ENCODE measurements at places on chromosomes 3 and 15.

- DNase-seq, result no peak
Observed at GRCh38 chr15:50246631-50247030, 18.9 kb downstream of the HDC start.

DNA sequence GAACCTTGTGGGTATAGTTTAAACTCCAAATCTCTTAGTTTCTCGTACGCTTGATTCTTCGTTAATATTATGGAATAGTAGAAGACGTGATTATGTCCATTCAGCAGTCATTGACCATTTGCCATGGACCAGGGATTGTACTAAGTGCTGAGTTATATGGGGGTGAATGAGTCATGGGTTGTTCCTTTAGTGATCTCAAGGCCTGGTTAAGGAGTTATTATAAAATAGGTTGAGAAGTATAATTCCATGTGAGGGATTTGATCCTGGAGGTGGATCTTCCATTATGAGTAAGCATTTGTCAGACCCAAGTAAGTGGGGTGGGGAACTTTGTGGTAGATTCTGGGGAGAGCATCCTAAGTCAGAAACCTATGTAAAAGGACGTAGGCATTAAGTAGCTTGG, 15.4 kb downstream of the NR2C2 start:
- no peak for DNase-seq

GRCh38 chr3:195102609-195103467, 168.1 kb downstream of the XXYLT1 start:
- DNase-seq, result no peak

DNA sequence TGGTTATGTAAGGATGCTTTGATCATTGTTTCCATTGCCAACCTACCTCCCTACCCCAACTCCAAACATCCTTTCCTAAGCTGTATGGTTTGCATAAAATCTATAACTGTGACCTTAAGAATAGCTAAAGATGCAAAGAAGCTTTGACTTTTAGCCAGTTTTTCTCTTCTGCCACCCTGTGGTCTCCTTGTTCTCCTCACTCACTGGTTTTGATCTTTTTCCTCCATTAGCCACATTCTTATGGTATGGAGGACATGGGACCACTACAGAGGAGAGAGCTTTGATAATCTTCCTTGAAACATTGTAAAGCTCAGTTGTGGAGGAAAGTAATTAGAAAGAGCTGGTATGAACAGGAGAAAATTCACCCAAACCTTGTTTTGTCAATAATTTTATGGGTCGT, 115.9 kb downstream of the NEK11 start:
- no peak for DNase-seq

DNA sequence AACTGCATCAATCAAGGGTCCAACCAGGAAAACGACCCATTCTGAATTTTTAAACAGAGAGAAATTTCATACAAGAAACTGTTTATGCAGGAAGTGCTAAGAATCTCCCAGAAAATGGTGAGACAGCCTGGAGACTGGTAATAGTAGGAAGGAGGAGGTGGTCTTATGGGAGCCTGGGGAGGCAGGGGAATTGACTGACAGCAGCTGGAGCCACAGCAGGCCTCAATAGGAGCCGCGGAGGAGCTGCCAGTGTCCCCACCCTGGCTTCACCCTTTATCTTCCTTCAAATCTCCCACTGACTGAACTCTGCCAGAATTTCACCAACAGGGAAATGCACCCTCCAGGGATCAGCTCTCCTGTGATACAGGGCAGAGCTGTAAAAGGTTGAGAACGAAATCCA, 7.5 kb upstream of the C3orf80 start:
- DNase-seq, result no peak

DNA sequence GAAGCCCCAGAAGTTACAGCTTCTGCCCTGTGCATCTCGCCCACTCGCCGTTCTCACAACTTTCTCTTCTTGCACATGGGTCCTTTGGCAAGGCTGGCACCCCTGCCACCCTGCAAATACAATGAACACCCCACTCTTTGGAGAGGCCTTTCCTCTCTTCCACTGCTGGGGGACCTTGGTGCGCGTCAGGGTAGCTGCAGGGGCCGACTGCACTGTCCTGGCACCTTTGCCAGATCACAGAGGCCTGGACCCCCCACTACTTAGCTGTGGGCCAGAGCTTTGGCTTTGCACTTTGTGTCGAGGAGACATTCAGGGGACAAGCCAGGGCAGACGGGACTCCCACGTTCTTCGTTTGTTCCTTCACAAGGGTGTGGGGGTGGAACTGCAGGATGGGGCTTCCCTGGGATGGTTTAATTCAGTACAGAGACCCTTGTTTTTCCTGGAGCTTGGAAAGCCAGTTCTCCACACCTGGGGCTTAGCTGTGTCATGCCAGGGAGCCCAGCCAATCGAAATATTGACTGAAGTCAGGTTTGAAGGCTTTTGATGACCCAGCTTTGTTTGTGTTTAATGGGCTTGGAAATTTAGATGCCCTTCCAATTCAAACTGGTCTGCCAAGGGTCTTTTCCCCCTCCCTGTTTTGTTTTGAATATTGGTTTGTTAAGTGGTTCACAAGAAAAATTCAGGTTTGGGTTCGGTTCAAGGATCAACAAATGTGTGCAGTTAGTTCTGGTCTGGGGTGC, 256.1 kb upstream of the TLE3 start:
- no peak for DNase-seq

DNA sequence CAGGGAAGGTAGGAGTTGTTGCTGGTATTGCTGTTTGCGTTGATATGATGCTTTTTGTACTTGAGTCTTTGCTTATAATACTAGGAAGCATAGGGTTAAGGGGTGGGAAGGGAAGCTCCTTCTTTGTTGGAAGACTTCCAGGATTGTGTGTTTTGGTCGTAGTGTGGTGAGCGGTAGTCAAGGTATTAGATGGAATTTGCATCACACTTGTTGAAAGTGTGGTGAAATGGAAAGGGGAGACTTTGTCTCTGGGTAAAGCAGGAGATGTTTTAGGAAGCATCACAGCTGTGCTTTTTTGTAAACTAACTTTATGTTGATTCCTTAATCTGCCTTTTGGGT, 14.9 kb downstream of the IGSF10 start:
- DNase-seq, result no peak

GRCh38 chr15:64536244-64536836, 76.0 kb downstream of the ZNF609 start:
- DNase-seq, result peak; percentile 12

DNA sequence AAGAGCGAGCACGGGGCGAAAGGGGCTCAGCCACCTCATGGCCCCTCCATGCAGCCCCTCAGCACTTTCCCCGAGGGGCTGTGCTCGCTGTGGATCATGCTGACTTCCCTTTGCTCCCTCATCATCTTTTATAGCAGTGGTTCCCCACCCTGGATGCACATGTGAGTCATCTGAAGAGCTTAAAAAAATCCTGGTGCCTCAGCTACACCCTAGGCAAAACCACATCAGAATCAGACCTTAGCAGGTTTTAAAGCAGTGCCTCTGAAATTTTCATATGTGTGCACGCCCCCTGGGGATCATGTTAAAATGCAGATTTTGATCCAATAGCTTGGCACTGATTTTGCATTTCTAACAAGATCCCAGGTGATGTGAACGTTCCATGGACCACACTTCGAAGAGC, 50.9 kb downstream of the FEM1B start:
- no peak for DNase-seq

GRCh38 chr15:81358248-81358647, 15.8 kb downstream of the TMC3 start:
- no peak for DNase-seq

- DNase-seq, result peak; percentile 67
Observed at GRCh38 chr15:77633134-77633912, 611 bp upstream of the LINGO1 start.

DNA sequence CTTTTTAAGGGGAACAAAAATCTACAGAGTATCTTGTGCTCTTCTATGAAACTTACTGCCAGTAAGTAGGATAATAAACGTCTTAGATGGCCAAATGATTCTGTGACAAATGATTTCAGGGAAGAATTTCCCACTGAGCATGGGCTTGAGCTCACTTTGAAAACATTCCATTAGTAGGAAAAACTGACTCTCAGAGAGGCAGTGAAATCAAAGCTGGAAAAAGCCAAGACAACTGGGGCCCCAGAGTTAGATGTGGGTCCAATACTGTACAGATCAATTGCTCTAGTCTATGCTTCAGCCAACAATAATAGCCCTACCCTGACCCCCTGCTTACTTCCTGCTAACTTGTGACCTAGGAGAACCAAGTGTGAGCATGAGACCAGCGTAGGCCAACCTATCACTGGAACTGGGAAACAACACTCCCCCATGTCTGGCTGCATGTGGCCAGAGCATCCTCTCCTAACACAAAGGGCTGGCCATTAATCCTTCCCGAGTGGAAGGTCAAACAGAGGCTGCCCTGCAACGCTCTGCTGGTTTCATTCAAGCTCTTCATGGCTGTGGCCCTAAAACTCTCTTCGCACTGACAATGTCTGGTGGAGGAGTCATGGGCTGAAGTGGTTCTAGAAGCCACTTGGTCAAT, 68.8 kb downstream of the FOXB1 start:
- DNase-seq, result no peak

DNA sequence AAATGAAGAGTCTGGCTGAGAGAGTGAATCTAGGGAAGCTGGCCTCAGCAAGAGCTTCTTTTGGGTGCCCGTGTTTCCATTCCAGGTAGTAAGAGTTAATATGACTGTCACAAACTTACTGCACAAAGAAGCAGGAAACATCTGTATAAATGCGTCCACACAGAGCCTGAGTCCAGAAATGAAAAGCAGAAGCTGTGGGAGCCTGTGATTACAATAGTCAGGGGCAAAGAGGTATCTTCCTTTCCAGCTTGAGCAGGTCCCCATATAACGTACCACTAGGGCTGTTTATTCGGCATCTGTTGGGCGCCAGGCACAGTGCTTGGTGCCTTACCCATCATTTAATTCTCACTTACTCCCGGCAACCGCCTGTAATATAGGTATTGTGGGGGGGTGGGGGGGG, 40.5 kb upstream of the B3GNT5 start:
- DNase-seq, result no peak

- no peak for DNase-seq
Observed at GRCh38 chr3:139642996-139643395, 34.8 kb downstream of the NMNAT3 start.

DNA sequence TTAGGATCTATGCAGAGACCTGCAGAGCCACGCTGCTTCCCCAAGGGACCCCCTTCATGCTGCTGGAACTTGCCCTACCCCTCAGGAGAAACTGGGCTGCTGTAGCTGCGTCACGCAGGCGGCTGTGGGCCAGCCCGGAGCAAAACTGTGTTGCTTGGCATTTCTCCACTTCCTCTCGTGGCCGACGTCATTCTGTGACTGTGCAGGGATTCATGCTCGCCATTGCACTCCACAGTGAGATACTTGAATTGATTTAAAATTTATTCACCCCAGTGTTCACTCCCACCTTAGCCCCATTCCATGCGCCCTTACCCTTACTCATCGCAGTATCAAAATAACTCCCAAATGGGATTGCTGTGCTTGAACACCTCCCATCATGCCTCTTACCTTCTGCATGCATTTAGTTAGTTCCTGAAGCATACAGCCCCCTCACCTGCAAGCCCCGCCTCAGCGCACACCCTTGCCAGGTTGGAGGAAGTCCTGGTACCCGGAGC, 45.7 kb downstream of the TMEM44 start:
- DNase-seq, result no peak

GRCh38 chr3:13544293-13544831, 4.6 kb upstream of the FBLN2 start:
- DNase-seq, result peak; percentile 69

GRCh38 chr3:131630097-131630496, 127.3 kb upstream of the MRPL3 start:
- DNase-seq, result no peak

- DNase-seq, result no peak
Observed at GRCh38 chr3:130626049-130626448, 109.1 kb downstream of the COL6A6 start.

- no peak for DNase-seq
Observed at GRCh38 chr3:56932866-56933265, 127.6 kb upstream of the SPATA12 start.

DNA sequence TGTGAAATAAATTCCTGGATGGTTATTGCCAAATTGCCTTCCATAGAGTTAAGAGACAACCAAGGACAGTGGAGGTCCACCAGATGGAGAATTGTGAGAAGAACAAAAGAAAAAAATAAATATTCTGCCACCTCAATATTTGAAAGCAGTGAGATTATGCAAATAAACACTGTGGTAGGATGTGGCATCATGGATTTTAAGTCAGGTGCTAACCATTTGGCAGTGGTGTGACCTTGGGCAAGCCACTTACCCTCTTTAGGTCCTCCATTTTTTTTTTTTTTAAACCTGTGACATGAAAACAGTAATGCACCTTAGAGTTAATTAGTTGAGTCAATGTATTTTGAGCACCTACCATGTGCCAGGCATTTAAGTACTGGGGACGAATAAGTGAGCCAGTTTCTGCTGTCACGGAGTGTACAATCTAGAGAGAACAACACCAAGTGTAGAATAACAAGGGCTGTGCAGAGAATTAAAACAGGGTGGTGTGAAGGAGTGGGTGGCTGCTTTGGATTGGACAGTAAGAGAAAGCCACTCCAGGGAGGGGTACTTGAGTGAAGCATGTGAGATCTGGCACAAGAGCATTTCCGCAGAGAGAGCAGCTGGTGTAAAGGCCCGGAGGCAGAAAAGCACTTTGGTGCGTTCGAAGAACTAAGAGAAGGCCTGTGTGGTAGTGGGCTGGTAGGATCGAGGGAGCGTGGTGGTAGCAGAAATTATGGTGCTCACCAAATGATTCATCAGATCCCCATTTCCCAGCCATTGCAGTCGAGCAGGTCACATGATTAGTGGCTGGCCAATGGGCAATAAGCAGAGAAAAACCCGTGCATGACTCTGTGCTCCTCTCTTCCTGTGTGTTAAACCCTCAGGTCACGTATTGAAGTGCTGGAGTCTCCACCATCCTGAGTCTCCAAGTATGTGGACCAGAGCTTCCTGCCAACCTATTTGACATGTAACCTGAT, 39.2 kb downstream of the CCK start:
- no peak for DNase-seq

DNA sequence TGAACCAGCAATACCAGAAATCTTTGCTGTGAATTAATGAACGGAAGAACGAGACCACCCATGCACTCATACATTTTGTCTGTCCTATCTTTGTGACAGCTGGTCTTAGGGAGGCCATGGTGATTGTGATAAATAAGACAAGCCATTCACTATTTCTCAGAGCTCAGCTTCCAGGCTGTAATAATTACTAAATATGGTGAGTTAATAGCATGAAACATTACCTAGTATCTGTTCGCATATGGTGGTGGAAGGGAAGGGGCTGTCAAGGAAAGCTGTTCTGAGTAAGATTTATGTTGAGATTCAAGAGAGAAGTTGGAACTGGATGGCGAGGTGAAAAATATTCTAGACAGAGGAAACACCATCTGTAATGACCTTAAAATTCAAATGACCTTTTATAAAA, 719.0 kb upstream of the ZNF385D start:
- no peak for DNase-seq

- DNase-seq, result no peak
Observed at GRCh38 chr3:125013095-125013494, 42.7 kb downstream of the HEG1 start.

GRCh38 chr15:33801954-33802353, 166.3 kb upstream of the CHRM5 start:
- no peak for DNase-seq

GRCh38 chr3:31704591-31705179, 172.0 kb downstream of the STT3B start:
- DNase-seq, result peak; percentile 50
